T-helper 17 cell (primary cell): ENCODE measurements at places on chromosomes 16 and 17.

DNA sequence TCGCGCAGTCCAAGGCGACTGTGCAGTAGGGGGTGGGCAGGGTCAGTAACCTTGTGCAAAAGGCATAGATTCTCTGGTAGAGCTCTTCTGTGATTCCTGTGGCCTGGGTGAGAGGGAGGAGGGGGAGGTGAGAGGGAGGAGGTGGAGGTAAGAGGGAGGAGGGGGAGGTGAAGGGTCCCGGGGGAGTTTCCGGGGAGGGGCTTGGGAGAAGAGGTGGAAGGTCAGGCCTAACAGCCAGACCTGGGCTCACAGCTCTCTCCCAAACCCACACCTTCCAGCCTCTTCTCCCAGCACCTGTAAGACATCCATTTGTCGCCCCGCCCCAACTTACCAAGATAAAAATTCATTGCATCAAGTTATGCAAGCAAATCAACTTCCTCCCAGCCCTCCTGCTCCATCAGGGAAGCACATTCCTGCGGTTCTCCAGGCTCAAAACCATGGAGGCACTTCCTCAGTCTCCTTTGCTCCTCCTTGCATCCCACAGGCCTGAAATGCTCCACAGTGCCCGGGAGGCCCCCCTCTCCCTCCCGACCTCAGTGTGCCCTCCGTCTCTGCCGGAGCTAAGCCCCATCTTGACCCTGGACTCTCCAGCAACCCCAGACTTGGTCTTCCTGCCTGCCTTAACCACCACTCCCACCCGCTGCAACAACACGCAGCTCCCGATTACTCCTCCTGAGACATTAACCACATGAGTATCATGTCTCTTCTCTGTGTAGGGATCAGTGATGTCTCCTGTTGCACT lies 30.5 kb downstream of the PIK3R6 start:
- no peak for DNase-seq

DNA sequence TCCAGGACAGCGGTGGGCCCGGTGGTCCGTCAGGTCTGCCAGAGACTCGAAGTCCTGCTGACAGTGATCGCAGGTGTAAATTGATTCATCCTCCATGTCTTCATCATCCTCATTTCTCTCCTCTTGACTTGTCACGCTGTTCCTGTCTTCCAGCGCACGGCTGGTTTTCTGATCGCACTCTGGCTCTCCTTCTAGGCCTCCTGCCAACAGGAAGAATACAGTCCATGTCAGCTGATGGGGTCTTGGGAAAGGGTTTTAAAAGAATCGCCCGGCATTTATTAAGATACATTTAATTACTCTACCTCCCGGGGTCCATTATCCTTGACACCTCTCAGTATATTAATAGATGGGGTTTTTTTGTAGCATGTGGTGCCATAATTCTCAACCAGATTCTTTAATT lies 125.1 kb downstream of the ZNF423 start:
- no peak for DNase-seq

- DNase-seq: no peak
These were observed 2.6 kb upstream of the KRT36 start for GRCh38 chr17:41492351-41492750.

DNA sequence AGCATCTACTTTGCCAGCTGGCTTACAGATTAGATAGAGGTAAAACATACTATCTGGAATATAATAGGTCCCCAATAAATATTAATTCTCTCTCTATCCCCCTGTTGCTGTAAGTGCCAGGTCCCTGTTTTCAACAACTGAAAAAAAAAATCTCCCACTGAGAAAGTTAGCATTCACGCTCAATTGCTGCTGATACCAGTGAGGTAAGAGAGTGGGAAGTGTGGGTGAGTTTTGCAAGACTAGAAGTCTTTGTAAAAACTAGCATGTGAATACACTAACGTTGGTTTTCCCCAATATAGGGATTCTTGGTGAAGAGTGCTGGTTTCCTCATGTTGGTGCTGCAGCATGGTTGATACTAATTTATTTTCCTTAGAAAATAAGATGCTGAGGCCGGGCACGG lies 11.7 kb upstream of the TAOK1 start:
- DNase-seq: no peak

- DNase-seq: no peak
These were observed 200.8 kb downstream of the PRKCB start for GRCh38 chr16:24036614-24037013.

GRCh38 chr17:58224315-58224714 lies 5.3 kb upstream of the MKS1 start:
- DNase-seq: no peak

DNA sequence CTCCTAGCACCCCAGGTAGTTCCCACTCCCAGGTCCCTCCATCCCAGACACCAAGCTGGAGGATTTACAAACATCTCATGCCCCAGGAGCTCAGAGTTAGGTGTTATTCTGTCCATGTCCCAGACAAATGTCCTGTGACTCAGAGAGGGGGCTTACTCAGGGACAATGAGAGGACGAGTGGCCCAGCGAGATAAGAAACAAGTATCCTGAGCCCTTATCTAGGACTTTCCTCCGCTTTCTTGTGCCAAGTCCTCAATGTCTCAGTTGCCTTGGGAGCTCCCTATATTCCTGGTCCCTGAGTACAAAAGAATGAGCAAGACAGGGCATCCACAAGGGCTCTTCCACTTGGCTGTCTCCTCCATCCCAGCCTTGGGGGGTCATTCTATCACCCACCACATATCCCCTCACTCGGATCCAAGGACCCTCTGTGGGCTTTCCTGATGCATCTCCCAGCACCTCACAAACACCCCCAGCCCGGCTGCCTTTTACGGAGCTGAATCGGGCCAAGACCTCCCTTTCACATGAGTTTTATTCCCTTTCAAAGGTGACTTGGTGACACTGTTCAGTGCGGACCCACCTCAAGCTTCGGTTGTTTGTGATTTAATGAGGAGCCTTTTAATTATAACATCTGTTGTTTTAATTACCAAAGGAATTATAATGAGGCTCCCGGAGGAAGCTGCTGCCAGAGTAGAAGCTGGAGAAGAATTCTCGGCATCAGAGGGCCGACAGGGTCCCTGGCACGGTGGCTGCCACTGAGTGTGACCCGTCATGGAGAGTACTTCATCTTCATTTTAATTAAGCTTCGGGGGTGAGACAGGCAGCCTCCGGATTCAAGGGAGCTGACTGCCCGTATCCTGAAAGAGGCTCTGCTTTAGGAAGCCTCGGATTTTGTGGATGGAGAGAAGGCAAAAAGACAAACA lies 121.5 kb downstream of the WSCD1 start:
- DNase-seq: no peak

GRCh38 chr16:13919330-13919682 lies 648 bp upstream of the ERCC4 start:
- no peak for DNase-seq

GRCh38 chr17:69819316-69820087 lies 255.5 kb upstream of the KCNJ16 start:
- DNase-seq: no peak
